ENCODE measurements at places on chromosomes 13 and 19.

- no peak for DNase-seq
Measured at GRCh38 chr13:76707360-76707759, 178.8 kb downstream of the KCTD12 start.

DNA sequence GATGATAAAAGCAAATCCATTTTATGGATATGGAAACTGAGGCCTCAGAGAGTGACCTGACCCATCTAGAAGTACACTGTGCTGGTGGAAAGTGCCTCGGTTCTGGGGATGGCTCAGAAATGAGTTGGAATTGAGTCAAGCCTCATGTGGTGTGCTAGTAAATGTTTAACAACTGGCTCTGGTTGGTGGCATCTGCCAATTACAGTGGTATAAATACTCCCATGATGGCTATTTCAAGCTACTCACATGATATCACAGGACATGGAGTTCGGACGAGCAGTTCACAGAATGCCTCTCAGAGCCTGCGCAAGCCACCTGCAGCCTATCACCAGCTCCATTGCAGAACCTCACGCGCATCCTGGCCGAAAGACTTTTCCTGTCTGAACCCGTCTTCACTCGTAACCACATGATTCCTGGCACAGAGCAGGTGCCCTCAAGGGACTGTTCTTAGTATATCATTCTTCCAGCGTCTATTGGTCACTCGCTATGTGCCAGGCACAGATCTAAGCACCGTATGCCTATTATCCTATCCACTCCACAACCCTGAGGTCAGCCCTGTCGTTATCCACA lies 9.1 kb downstream of the TMEM150B start:
- DNase-seq = no peak

GRCh38 chr19:48090281-48090802 lies 20.3 kb downstream of the PLA2G4C start:
- DNase-seq = no peak

DNA sequence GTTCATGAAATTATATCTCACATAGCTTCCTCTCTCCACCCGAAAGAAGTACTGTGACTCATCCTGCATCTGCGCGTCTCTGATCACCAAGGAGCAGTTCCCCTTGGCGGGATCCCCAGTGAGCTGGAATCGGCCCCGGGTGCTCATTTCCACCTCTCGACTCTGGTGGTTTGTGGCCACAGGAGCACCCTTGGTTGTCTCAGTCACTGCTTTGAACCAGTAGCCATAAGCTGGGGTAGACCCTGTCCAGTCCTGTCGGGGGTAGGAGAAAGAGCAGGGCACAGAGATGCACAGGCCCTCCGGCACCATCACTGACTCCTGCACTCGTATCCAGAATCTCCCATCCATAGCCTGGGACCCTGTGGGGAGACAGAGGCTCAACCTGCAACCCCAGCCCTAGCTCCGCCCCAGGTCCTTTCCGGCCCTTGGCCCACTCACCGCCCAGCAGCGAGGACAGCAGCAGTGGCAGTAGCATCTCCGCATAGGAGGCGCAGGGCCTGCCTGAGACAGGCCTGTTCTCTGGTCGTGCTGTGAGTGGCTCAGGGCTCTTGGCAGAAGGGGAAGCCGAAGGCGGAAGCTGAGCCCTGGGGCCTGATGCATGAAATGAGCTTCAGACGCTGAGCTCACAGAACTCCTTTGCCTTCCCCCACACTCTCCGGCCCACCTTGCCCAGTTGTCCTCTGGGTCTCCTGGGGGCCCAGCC lies at the start of gene SIGLEC10:
Gene SIGLEC10, minus strand, starts transcription at position 536 of the 703 bp plus-strand sequence. Its CDS starts 61 bp downstream, at position 475.
- DNase-seq = no peak

- DNase-seq = no peak
Measured at GRCh38 chr13:93977986-93978385, 501.5 kb downstream of the DCT start.
